ENCODE measurements at places on chromosomes 2 and 18.

DNA sequence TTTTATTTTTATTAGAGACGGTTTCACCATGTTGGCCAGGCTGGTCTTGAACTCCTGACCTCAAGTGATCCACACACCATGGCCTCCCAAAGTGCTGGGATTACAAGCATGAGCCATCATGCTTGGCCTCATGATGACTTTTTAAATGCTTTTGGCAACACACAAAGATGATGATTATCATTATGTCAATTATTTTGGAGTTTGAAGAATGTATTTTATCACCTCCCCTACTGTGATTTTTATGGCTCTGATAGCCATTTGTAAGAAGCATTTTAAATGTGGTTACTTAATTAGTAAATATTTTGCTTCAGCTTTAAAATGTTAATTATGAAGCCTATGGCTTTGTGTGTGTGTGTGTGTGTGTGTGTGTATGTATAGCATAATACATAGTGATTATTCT is 45.1 kb upstream of the RAB27B start:
- DNase-seq: no peak

DNA sequence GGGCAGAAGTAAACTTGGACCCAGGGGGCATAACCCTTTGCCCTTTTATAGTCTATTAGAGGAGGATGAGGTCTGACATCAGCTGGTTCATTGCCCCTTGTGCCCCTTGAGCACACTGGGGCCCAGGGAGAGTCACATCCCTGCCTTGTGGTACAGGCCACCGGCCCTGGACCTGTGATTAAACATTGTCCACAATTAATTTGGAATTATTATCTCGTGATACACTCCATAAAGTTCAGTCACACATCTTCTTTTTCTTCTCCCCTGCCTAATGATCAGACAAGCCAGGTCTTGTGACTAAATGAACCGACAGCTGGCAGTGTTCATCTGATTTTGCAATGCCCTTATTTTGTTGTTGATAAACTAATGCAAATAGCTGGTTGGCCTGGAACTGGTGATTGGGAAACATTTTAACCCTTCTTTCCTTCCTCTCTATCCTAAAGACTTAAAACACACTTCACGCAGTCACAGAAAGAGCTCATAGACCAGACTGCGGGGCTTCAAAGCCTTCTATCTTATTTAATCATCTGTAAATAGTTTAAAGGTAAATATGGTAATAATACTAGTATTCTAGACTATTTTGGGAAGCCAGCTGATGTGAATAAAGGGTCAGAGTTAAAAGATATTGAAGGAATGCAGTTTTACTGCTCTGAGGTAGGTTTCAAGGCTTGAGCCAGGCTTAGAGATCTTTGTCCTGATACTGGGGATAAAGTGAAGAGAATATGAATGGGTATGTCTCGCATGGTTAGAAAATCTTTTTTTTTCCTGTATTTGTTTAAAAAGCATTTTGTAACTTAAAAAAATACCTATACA is 13.4 kb downstream of the IL1R1 start:
- DNase-seq: no peak

GRCh38 chr2:208708486-208708885 is 301.9 kb downstream of the PTH2R start:
- no peak for DNase-seq

GRCh38 chr18:7116001-7116730 is 1.4 kb downstream of the LAMA1 start:
- no peak for DNase-seq

DNA sequence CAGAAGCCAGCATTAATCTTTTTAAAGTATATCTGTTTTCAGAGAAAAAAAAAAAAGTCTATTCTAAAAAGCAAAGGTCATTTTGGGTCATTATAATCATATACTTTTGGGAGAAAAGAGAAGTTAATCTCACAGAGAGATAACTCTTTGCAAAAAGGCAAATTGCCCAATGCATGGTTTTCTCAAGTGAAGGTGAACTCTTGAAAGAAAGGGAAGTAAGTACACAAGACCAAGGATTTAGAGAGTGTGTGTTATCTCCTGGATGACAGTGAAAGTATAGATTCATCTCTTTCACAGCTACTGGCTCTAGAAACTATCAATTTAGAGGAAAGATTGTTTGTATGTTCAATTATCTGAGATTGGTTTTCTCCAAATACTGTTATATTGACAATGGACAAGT is 151.4 kb downstream of the CD8B2 start:
- DNase-seq: no peak
